ENCODE measurements at places on chromosomes 3 and 15. TPM values are rescaled to one million over a fixed set of nuclear protein-coding genes. Genes with fewer than 3 reads are reported as not detected.

The ACKR4 gene
- 0.10 TPM for polyA plus RNA-seq

The TIMMDC1 gene
- 128 TPM for polyA plus RNA-seq

The ARPP19 gene
- 47.1 TPM for polyA plus RNA-seq

The TMEM45A gene
- 6.4 TPM for polyA plus RNA-seq

The RPL15 gene
- polyA plus RNA-seq = 5,582 TPM

Data from SK-N-SH (cell line).